PC-9 (cell line): ENCODE measurements at places on chromosomes 13 and 19.

DNA sequence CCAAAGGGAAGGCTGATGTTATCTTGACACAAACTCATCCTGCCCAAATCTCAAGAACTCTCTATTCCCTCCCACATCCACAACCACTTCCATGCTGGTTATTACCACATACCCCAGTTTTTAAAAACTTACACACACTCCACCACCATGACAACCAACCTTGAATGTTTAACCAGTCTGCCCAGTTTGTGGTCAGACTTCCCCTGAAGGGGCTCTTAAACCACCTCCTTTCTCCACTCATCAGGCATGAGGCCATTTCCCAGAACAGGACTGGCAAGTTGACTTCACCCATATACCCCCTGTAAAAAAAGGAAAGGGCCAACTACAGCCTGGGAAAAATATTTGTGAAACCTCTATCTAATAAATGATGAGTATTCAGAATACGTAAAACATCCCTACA, 12.4 kb upstream of the ZSCAN4 start:
- no peak overlapping the region for H3K27ac ChIP-seq
- peaks cover 13% of the 10 kb centered on the region; the same call in 1 of the 2 replicates for H3K27me3 ChIP-seq
- H3K4me1 ChIP-seq: peaks cover 13% of the 10 kb centered on the region
- no peaks in the 10 kb centered on the region for H3K36me3 ChIP-seq
- no peak for DNase-seq

DNA sequence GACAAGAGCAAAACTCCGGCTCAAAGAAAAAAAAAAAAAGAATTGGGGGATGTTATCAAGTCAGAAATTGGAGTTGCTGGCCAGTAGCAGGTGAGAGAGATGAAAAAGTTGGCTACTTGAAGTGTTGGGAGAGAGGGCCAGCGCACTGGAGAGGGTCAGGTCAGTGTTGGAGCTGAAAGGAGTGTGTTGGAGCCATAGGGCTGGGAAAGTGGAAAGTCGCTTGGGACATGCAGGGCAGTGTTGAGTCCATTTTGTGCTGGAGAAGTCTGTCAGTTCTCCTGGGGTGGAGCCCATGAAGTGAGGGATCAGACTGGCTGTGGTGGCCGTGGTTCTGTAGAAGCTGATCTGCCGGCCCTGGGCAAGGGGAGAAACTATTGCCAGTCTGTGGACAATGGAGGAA, 1.7 kb downstream of the PPP1R37 start:
- peak overlapping the region; percentile 80; the same call in 1 of the 2 replicates for H3K4me3 ChIP-seq
- H3K4me1 ChIP-seq: peaks cover 25% of the 10 kb centered on the region
- H3K27me3 ChIP-seq: no peaks in the 10 kb centered on the region
- no peak overlapping the region for H3K27ac ChIP-seq

GRCh38 chr19:56841193-56841543, 642 bp upstream of the PEG3 start:
- H3K4me3 ChIP-seq: no peak overlapping the region
- H3K27me3 ChIP-seq: no peaks in the 10 kb centered on the region
- no peak for DNase-seq
- H3K27ac ChIP-seq: no peak overlapping the region
- H3K4me1 ChIP-seq: no peaks in the 10 kb centered on the region

- no peaks in the 10 kb centered on the region for H3K27me3 ChIP-seq
- no peak for DNase-seq
- no peak overlapping the region for H3K4me3 ChIP-seq
- no peak overlapping the region for H3K27ac ChIP-seq
These were observed 41.4 kb downstream of the UQCRFS1 start for GRCh38 chr19:29171525-29171924.
